ENCODE measurements at places on chromosomes 7 and 10. TPM values are rescaled to one million over a fixed set of nuclear protein-coding genes. Genes with fewer than 3 reads are reported as not detected.

Gene ZNF394
- 19.2 TPM for total RNA-seq

DNA sequence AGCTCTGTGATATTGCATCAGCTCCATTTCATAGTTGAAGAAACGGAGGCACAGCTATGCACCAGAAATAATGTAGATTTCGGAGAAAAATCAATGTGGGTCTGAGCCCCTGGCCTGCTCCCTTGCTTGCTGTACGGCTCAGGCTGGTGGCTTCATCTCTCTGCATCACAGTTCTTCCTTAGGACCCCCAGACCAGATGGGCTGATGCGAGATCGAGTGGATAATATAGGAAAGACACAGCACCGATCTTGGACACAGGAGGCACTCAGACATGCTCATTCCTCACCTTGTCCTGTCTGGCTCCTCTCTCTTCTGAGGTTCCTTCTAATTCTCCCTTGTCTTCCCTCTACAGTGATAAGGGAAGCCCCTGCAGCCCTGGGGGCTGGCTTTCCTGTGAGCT lies 365.9 kb upstream of the ZMIZ1 start:
- no peaks in the 10 kb centered on the region for H3K36me3 ChIP-seq
- H3K27ac ChIP-seq: no peak overlapping the region
- H3K4me3 ChIP-seq: no peak overlapping the region

GRCh38 chr7:47380325-47381133 lies 201.4 kb downstream of the TNS3 start:
- H3K4me3 ChIP-seq: peak overlapping the region; percentile 34
- peaks cover 30% of the 10 kb centered on the region for H3K4me1 ChIP-seq
- no peaks in the 10 kb centered on the region for H3K27me3 ChIP-seq
- DNase-seq: peak; percentile 54
- peak overlapping the region; percentile 1 for H3K27ac ChIP-seq

DNA sequence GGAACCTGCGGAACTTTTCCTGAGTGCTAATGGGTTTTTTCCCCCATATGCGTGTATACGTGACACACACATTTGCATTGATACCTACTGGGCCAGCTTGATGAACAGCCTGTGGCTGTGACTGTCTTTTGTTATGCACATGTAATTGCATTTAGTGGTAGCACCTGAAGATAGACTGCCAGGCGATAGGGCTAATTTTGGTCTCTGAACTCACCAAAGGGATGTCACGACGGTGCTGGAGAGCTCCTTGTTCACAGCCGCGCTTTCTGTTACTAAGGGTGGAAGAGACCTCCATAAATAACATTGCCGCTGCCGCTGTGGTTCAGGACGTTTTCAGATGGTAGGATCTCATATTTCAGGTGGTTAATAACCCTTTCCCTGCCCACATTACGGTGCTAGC lies 133.2 kb downstream of the CAMK1D start:
- no peaks in the 10 kb centered on the region for H3K4me1 ChIP-seq
- peaks cover 56% of the 10 kb centered on the region for H3K27me3 ChIP-seq

Gene PLEKHS1
- total RNA-seq: 13.8 TPM

Gene EN2
- 3.2 TPM for total RNA-seq

DNA sequence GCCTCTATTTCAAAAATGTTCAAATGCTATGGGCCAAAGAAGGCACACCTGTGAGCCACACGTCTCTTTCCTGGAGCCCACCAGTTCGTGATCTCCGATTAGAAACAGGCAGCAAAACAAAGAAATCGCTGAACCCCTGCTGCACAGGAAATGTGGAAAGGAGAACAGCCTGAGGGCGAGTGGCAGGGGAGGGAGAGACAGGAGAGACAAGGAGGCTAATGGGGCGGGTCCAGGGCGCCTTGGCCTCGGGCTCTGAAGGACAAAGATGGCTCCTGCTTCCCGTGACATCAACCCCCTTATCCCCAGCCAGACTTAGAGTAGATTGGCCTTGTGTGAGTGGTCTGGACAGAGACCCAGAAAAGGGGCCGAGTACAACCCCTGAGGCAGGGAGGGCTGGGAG lies 62.4 kb upstream of the DOCK1 start:
- H3K4me1 ChIP-seq: peaks cover 27% of the 10 kb centered on the region
- no peak overlapping the region for H3K27ac ChIP-seq
- no peak for DNase-seq
- no peaks in the 10 kb centered on the region for H3K36me3 ChIP-seq
- no peak overlapping the region for H3K4me3 ChIP-seq

- H3K4me3 ChIP-seq: peak within 1 kb of the TSS; percentile 70
- peaks cover 15% of the 10 kb centered on the region for H3K36me3 ChIP-seq
- peak within 1 kb of the TSS; percentile 47 for H3K27ac ChIP-seq
- no peaks in the 10 kb centered on the region for H3K27me3 ChIP-seq
These were observed at the start of gene IFIT1 for GRCh38 chr10:89391907-89392756. TSS of gene IFIT1 (plus strand) at chr10:89392623. CDS start at chr10:89392713, 90 bp downstream.

Gene CCL26
- total RNA-seq: not detected

DNA sequence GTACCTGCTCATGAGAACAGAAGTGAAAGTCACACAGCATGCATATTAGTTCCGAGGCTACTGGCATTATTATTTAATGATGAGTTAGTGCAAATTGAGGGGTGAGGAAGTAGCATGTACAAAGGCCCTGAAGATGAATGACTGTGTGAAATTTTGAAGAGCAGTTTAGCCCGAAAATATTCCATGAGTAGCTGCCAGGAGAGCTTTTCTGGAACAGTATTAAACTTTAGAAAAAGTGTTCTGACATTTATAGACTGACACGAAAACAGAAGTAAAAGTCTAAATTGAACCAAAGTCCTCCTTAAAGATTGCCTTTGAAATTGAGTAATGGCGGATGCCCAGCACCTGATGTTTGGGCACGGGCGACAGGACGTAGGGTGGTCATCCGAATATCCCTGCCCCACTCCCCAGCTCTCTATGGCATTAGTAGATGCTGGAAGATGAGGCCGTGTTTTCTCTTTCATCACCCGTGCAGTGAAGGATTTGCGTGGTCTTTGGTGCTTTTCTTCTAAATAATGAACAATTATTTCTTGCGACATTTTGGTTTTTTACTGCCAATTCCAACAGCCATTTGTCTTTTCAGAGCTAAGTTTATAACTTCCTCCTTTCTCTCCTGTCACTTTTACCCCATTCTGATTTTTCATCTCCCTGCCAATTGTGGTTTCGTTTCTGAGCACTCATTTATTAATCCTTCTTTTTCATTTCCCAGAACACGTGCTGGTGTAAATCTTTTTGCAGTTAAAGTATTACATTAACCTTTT lies 192.6 kb downstream of the MGMT start:
- H3K27ac ChIP-seq: no peak overlapping the region
- H3K4me3 ChIP-seq: no peak overlapping the region
- H3K36me3 ChIP-seq: no peaks in the 10 kb centered on the region
- H3K4me1 ChIP-seq: no peaks in the 10 kb centered on the region
- DNase-seq: no peak
- no peaks in the 10 kb centered on the region for H3K27me3 ChIP-seq

Gene MBLAC1
- 1.2 TPM for total RNA-seq

DNA sequence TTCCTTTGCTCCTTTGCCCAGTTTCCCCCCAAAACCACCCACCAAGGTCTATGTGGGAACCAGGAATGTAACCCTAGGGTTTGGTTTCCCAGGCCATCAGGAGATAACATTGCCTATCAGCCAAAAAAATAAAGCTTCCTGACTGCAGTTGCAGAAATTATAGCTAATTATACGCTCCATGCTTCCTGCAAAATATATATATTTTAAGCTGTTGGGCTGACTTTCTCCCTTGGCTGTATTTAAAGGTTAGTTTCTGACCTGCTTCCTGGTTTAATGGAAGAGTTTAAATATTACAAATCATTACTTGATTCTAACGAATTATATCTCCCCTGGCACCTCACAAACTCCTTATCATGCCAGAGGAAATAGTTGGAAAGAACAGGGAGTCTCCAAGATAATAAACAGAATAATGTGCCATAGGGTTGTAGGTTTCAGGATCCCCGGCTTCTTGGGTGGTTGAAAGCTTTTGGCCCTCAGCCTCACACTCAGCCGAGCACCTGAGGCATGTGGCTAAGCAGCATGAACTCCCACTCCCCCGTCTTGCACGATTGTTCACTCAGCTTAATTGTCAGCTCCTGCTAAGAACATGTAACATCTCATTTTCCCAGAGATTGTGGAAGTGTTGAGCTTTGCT lies 79.9 kb downstream of the FZD1 start:
- H3K36me3 ChIP-seq: no peaks in the 10 kb centered on the region
- peaks cover 20% of the 10 kb centered on the region for H3K27me3 ChIP-seq
- no peaks in the 10 kb centered on the region for H3K4me1 ChIP-seq
- H3K4me3 ChIP-seq: no peak overlapping the region
- DNase-seq: no peak

Gene CDK13
- 86.7 TPM for total RNA-seq

Gene AGAP5
- 12.1 TPM for total RNA-seq

DNA sequence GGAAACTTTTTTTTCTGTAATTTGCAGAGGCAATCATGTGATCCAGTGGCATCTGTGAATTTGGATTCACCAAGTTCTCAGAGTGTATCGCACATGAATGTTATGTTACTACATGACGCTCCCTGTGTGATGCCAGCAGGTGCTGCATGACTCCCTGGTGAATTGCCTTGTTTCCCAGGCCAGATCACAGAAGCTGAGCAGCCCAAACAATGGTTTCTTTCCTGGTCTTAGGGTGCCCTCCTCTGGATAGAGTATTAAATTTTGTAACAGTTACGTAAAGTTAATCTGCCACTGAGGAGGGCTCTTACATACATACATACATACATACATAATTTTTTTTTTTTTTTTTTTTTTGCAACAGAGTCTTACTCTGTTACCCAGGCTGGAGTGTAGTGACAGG lies 3.6 kb downstream of the ZSCAN21 start:
- peaks cover 7% of the 10 kb centered on the region for H3K4me1 ChIP-seq
- DNase-seq: peak; percentile 40
- H3K4me3 ChIP-seq: no peak overlapping the region
- H3K27me3 ChIP-seq: no peaks in the 10 kb centered on the region

Gene C10orf71
- total RNA-seq: not detected

GRCh38 chr10:92265687-92266258 lies 25.1 kb downstream of the CPEB3 start:
- H3K4me3 ChIP-seq: no peak overlapping the region
- H3K36me3 ChIP-seq: no peaks in the 10 kb centered on the region
- H3K27ac ChIP-seq: no peak overlapping the region
- no peaks in the 10 kb centered on the region for H3K27me3 ChIP-seq

DNA sequence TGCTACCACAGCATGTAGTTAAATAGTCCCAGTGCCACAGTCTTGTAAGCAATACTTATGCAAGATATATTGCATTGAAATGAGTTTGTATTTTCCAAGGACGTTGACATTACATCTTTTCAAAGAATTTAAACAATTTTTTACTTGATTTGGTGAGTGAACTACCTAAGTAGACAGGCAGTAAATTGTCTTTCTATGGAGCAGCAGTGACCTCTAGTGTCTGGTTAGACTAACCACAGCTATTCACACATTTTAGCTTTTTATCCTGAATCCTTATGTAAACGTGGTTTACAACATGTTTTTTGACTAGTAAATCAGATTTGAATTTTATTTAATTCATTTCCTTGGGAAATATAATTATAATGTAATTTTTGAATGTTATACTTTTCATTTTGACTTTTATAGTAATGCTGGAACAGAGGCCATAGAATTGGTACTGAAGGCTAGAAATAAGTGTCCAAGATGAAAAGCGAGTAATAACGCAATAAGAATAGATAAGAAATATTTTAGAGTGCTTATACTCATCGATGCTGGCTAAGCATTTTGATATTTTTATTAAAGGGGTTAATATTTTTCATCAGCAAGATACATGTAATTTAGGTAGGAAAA lies 5.6 kb downstream of the LRRTM3 start:
- H3K27me3 ChIP-seq: peaks cover 48% of the 10 kb centered on the region
- H3K4me1 ChIP-seq: no peaks in the 10 kb centered on the region
- no peak overlapping the region for H3K4me3 ChIP-seq
- H3K27ac ChIP-seq: no peak overlapping the region
- no peaks in the 10 kb centered on the region for H3K36me3 ChIP-seq

DNA sequence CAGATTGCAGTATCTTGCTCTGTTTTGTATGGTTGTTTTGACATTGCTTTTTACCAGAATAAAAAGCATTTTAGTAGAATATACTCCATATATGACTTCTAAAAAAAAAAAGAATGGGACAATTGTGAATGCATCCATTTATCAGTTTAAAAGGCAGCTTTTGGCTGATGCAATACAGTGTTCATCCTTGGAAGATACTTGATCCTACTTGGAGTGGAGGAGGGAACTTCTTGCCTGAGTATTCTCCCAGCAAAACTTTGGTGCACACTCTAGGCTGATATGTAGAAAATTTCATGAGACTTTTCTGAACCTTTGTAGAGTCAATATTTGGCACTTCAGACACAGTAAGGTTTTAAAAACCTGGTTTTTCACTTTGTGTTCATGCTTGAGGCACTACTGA lies 40.2 kb downstream of the WDR11 start:
- peaks cover 5% of the 10 kb centered on the region for H3K36me3 ChIP-seq
- H3K4me3 ChIP-seq: no peak overlapping the region
- no peak for DNase-seq
- H3K27me3 ChIP-seq: no peaks in the 10 kb centered on the region
- H3K4me1 ChIP-seq: peaks cover 6% of the 10 kb centered on the region

DNA sequence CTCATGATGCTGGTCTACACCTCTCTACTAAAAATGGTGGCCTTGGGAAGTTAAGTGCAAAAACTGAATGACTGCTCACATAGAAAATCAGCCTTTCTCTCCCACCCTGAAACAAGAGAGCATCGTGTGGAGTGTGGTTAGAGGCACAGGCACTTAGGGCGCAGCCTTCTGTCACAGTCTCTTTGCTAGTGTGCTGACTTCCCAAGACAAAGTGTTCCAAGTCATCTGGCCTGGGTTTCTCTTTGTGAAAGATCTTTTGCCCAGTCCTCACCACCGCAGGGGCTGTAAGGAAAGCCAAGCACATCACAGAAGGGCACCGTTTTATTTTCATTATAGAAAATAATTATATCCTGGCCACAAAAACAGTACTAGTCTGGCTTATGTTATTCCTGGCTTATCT lies 12.5 kb downstream of the STN1 start:
- peaks cover 22% of the 10 kb centered on the region for H3K4me1 ChIP-seq
- peaks cover 14% of the 10 kb centered on the region for H3K36me3 ChIP-seq
- DNase-seq: no peak
- H3K27ac ChIP-seq: no peak overlapping the region

- peak overlapping the region; percentile 20 for H3K27ac ChIP-seq
- H3K4me3 ChIP-seq: no peak overlapping the region
- H3K36me3 ChIP-seq: peaks cover 11% of the 10 kb centered on the region
- DNase-seq: no peak
- no peaks in the 10 kb centered on the region for H3K27me3 ChIP-seq
These were observed 36.3 kb downstream of the ARID5B start for GRCh38 chr10:61937631-61938351.

DNA sequence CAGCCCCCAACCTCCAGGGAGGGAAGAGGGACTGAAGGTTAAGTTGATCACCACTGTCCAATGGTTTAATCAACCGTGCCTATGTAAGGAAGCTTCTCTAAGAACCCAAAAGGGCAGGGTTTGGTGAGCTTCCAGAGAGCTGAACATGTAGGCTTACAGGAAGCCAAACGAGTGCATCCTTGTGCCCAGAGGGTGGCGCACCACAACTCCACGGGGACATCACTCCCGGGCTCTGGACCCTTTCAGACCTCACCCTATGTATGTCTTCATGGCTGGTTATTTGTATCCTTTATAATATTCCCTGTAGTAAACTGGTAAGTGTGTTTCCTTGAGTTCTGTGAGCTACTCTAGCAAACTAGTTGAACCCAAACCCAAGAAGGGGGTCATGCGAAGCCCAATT lies 11.5 kb upstream of the NFKB2 start:
- H3K4me1 ChIP-seq: no peaks in the 10 kb centered on the region
- peaks cover 33% of the 10 kb centered on the region for H3K36me3 ChIP-seq
- no peaks in the 10 kb centered on the region for H3K27me3 ChIP-seq
- no peak overlapping the region for H3K27ac ChIP-seq
- no peak overlapping the region for H3K4me3 ChIP-seq

GRCh38 chr10:50316695-50317648 lies 65.7 kb upstream of the ASAH2 start:
- H3K4me3 ChIP-seq: no peak overlapping the region
- no peaks in the 10 kb centered on the region for H3K27me3 ChIP-seq
- peaks cover 6% of the 10 kb centered on the region for H3K36me3 ChIP-seq
- no peak overlapping the region for H3K27ac ChIP-seq
- H3K4me1 ChIP-seq: no peaks in the 10 kb centered on the region

Gene STAG3
- 1.2 TPM for total RNA-seq

Measured in Calu3 (cell line).